Left renal cortex interstitium (tissue), 4 donors: ENCODE measurements at places on chromosomes 12 and 14.

DNA sequence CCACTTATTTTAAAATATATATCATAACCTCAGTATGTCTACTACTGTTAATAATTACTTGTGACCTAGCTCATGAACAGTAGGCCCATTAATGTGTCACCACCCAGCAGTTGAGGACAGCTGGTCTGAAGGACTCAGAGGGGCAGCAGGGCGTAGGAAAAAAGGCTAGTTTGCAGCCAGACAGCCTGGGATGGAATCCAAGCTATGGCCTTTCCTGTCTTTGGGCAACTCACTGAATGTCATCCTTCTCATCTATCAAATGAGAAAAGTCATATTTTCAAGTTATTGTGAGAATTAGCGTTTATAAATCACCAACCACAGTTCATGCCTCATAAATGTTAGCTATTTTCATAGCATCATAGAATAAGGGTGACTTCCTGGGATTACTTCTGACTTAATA, 12.3 kb downstream of the DENND5B start:
- no peak for DNase-seq

GRCh38 chr12:104459368-104459909, 2.7 kb downstream of the CHST11 start:
- no peak for DNase-seq

DNA sequence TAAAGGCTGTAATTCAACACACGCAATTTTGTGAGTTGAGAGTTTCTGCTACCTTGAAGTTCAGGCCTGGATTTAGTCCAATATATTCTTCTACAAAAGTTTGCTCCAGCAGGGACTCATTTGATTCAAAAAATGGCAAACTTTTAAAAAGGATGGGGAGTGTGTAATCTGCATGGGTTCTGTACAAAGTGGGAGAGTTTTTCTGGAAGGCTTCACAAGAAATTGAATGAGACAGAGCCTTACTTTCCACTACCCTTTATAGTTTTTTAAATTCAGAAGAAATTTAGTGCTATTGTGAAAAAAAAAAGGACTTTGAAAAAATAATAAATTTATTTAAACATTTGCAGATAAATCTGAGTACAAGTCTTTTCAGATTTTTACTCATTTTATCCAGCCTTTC, 116.9 kb downstream of the METTL25 start:
- no peak for DNase-seq

GRCh38 chr12:62252576-62252975, 7.6 kb upstream of the USP15 start:
- DNase-seq, result no peak

DNA sequence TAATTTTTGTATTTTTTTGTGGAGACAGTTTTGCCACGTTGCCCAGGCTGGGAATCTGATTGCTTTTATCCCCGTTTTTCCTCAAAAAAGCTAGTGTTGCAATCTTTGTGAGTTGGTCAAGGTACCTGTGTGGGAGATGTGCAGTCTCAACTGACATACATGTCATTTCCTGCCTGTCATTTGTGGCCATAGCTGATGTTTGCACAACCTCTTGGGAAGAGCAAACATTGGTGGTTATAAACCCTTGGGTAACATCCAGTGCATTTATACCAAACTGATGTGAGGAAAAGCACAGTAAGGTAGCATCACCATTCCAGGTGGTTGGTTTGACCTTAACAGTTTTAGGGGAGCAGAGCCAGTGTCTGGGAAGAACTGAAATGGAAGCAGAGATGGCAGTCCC, 54.7 kb downstream of the ATG14 start:
- DNase-seq, result no peak
